CD8-positive, alpha-beta memory T cell (primary cell): ENCODE measurements at places on chromosomes 13 and 19. TPM values are rescaled to one million over a fixed set of nuclear protein-coding genes. Genes with fewer than 3 reads are reported as not detected.

DNA sequence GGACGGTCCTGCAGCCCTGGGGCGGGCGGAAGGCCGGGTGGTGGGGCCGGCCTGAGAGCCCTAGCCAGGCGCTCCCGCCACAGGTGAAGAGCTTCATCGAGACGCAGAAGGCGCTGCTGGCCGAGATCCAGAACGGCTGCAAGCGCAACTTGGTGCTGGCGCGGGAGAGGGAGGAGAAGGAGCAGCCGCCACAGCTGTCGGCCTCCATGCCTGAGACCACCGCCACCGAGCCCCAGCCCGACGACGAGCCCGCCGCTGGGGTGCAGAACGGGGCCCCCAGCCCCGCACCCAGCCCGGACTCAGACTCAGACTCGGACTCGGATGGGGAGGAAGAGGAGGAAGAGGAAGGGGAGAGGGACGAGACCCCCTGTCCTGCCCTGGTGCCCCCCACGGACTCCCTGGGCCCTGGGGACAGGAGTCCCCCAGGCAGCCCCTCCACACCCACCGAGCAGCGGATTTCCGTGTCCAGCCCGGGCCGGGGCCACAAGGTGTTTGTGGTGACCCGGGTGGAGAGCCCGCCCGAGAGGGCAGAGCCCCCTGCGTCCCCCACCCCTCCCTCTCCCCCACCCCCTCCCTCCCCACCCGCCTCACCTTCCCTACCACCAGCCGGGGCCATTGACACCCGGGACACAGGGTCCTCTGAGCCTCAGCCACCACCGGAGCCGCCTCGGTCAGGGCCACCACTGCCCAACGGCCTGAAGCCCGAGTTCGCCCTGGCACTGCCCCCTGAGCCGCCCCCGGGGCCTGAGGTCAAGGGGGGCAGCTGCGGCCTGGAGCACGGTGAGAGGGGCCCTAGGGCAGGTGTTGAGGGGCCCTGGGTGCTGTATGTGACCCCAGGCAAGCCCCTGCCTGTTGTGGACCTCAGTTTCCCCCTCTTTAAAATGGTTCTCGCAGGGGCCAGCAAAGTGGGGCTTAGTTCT lies 15.3 kb downstream of the NKPD1 start:
- no peaks in the 10 kb centered on the region for H3K4me1 ChIP-seq
- H3K27ac ChIP-seq, result no peak overlapping the region
- H3K4me3 ChIP-seq, result no peak overlapping the region
- no peaks in the 10 kb centered on the region for H3K36me3 ChIP-seq
- no peaks in the 10 kb centered on the region for H3K27me3 ChIP-seq

GRCh38 chr13:46552303-46552682 lies 677 bp upstream of the LRCH1 start:
- H3K27ac ChIP-seq, result peak overlapping the region; percentile 51
- H3K27me3 ChIP-seq, result no peaks in the 10 kb centered on the region
- DNase-seq, result no peak
- H3K4me1 ChIP-seq, result peaks cover 34% of the 10 kb centered on the region
- peak overlapping the region; percentile 85 for H3K4me3 ChIP-seq

- H3K4me3 ChIP-seq, result no peak overlapping the region
- no peaks in the 10 kb centered on the region for H3K4me1 ChIP-seq
Measured at GRCh38 chr19:37243206-37243632, 25.2 kb downstream of the ZNF383 start.

Gene SULT2A1
- not detected for total RNA-seq

DNA sequence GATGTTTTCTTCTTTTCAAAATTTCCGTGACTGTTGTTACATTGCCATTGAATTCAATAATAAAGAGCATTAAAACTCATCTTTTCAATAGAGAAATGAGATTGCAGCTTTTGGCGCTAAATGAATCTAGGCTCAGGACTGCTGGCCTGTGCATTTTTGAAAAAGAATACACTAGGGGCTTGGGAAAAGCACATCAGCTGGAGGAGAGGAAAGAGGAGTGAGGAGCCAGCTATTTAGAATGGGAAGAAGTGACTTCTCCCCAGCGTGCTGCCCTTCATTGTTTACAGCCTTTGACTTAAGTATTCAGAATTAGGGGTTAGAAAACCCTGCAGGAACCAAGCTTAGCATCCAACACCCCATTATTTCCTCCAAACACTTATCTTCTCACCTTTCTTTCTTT lies 43.3 kb downstream of the TNFSF11 start:
- no peak overlapping the region for H3K4me3 ChIP-seq
- no peaks in the 10 kb centered on the region for H3K36me3 ChIP-seq
- H3K4me1 ChIP-seq, result no peaks in the 10 kb centered on the region
- no peak for DNase-seq
- no peaks in the 10 kb centered on the region for H3K27me3 ChIP-seq

Gene NLRP5
- total RNA-seq, result not detected

DNA sequence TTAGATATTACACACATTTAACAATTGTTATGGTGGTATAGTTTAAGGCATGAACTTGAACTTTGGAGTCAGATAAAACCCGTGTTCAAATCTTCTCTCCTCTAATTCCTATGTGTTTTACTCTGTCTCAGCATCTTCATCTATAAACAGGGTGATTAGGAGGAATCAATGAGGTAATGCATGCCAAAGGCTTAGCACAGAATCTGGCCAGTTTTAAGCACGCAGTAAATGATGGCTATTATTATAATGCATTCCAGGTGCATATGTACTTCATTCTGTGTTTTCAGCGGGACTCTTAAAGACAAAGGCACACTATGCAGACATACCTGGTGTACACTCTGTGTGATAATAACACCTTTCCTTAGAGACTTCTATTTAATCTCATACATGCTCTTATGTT lies 88.0 kb upstream of the FRY start:
- no peaks in the 10 kb centered on the region for H3K27me3 ChIP-seq
- H3K27ac ChIP-seq, result no peak overlapping the region
- no peaks in the 10 kb centered on the region for H3K4me1 ChIP-seq
- H3K36me3 ChIP-seq, result no peaks in the 10 kb centered on the region
- no peak overlapping the region for H3K4me3 ChIP-seq

Gene CCDC8
- total RNA-seq, result not detected

- H3K4me1 ChIP-seq, result no peaks in the 10 kb centered on the region
- DNase-seq, result no peak
- no peak overlapping the region for H3K27ac ChIP-seq
- no peak overlapping the region for H3K4me3 ChIP-seq
- H3K36me3 ChIP-seq, result no peaks in the 10 kb centered on the region
- no peaks in the 10 kb centered on the region for H3K27me3 ChIP-seq
Measured at GRCh38 chr13:93769101-93769500, 542.5 kb downstream of the GPC6 start.

DNA sequence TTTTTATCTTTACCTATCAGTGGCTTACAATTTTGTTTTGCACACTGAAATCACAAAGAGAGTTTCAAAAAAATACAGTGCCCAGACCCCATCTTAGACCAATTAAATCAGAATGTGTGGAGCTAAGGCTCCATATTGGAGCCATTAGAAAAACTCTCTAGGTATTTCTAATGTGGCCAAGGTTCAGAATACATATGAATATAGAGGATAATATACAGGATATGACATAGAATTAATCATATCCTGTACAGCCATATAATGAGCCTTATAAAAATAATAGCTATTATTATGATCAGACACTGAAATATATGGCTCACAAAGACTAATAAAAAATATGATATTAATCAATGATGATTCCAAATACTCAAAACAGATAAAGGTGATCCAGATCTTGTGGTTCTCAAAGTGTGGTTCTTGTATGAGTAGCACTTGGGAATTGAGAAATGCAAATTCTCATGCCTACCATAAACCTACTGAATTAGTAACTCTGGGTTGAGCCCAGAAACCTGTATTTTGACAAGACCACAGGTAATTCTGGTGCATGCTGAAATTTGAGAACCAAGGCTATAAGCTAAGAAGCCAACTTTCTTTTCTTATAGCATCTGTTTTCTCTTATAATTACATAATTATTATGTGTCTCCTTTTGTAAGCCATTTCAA lies 408.0 kb downstream of the DIAPH3 start:
- no peaks in the 10 kb centered on the region for H3K4me1 ChIP-seq
- no peak for DNase-seq
- H3K4me3 ChIP-seq, result no peak overlapping the region
- H3K36me3 ChIP-seq, result no peaks in the 10 kb centered on the region
- no peak overlapping the region for H3K27ac ChIP-seq
- no peaks in the 10 kb centered on the region for H3K27me3 ChIP-seq

- H3K27me3 ChIP-seq, result no peaks in the 10 kb centered on the region
- no peak for DNase-seq
- H3K4me1 ChIP-seq, result no peaks in the 10 kb centered on the region
- H3K36me3 ChIP-seq, result peaks cover 35% of the 10 kb centered on the region
- H3K4me3 ChIP-seq, result no peak overlapping the region
- H3K27ac ChIP-seq, result no peak overlapping the region
Measured at GRCh38 chr19:17104679-17105078, 29.1 kb downstream of the MYO9B start.

DNA sequence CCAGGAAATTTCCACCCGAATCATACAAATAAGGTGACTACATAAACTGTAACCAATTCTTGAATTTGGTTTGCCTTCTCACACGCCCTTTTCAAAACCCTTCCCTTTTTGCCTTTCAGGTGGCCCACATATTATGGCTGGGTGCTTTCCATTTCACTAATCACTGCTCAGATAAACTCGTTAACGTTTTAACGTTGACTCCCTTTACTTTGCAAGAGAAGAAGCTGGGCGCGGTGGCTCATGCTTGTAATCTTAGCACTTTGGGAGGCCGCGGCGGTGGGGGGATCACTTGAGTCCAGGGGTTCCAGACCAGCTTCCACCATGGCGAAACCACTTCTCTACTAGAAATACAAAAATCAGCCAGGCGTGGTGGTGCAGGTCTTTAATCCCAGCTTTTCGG lies 19.8 kb upstream of the ZNF91 start:
- H3K4me1 ChIP-seq, result peaks cover 6% of the 10 kb centered on the region
- H3K36me3 ChIP-seq, result no peaks in the 10 kb centered on the region
- no peaks in the 10 kb centered on the region for H3K27me3 ChIP-seq
- DNase-seq, result no peak
- no peak overlapping the region for H3K27ac ChIP-seq

Gene RFX2
- 4.2 TPM for total RNA-seq

- no peaks in the 10 kb centered on the region for H3K36me3 ChIP-seq
- H3K4me3 ChIP-seq, result no peak overlapping the region
- no peak overlapping the region for H3K27ac ChIP-seq
- H3K4me1 ChIP-seq, result no peaks in the 10 kb centered on the region
- no peaks in the 10 kb centered on the region for H3K27me3 ChIP-seq
Measured at GRCh38 chr13:24129914-24130774, 30.4 kb upstream of the SPATA13 start.

Gene S1PR4
- 68.9 TPM for total RNA-seq

DNA sequence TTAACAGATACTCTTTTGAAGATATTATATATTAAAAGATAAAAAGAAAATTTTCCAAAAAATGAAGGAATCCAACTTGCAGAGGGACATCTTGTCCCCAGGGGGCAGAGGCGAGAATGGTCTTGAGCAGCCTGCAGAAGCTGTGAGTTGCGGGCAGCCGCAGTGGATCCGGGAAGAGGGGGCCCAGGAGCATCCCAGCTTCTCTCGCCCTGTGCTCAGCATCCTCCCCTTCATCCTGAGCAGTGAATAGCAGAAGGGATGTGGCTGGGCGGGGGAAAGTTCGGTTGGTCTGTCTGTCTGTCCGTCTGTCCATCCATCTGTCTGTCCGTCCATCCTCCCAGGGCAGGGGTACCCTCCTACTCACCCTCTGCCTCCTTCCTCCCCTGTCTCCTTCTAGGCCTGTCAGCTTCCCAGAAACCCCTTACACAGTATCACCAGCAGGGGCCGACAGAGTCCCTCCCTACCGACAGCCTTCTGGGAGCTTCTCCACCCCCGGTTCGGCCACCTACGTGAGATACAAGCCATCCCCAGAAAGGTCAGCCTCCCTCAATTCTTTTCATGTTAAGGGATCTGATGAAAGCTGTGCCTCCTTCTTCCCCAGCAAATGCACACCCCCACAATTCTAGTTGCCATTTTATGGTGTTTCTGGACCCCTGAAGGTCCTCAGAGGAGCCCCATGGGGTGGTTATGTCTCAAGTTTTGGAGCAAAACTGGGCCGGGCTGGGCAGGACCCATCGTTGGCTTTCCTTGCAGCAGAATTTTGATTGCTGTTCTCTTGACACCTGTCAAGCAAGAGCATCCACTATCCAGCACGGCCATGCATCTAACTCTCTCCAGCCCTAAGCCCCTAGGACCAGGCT lies 81.6 kb downstream of the DPF1 start:
- H3K27ac ChIP-seq, result no peak overlapping the region
- H3K36me3 ChIP-seq, result no peaks in the 10 kb centered on the region
- H3K4me3 ChIP-seq, result no peak overlapping the region
